GM12878 (cell line): ENCODE measurements at places on chromosomes 7 and 10.

- DNase-seq = no peak
Measured at GRCh38 chr7:23664122-23664521, 15.9 kb upstream of the FAM221A start.

GRCh38 chr7:80410081-80410480, 101.8 kb downstream of the GNAT3 start:
- DNase-seq = no peak

DNA sequence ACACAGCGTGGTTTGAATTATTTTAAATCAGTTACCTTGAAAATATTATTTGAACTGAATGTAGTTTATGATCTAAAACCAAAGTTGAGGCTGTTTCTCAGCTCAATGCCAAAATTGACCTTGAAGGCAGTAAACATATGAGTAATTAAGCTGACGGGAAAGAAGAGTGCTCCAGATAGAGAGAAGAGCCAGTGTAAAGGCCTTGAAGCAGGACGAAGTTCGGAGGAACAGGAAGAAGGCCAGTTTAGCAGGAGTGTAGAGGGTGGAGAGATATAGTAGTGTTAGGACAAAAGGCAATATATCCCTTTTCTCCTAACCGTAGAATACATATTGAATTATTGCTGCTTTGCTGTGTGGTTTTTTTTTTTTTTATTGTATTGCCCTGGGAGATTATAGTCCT, 63.2 kb downstream of the CYP51A1 start:
- DNase-seq = no peak

DNA sequence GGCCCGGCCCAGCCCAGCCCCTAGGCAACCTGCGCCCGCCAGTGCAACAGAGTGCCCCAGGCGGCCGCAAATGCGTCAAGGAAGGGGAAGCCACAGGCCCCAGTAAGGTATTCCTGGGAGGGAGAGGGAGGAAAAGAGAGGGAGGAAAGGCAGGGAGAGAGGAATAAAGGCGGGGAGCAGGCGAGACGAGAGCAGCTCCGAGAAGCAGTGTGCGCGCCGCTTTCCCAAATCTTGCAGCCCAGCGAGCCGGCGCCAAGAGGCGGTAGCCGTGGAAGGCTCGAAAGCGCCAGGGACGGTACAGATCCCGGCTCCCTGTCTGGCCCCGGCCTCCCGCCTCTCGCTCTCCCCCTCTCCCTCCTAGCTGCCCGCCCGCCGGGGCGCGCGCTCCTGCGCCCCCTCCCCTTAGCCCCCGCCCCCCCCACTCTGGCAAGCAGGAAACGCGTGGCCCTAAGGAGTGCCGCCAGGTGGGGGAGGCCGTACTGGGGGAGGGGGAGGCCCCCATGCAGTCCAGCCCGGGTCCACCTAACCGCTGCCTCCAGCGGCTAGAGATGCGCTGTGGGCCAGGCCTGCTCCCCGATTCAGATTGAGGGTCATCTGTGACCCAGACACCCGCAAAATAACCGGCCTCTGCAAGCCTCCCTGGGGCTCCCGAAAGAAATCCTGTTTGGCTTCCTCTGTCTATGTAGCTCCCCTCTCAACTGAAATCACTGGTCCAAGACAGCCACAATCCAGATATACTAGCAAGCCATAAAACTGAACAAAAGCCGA, 4.3 kb downstream of the HOXA10 start:
- DNase-seq = no peak

GRCh38 chr7:140501966-140502365, 22.7 kb upstream of the MKRN1 start:
- no peak for DNase-seq

DNA sequence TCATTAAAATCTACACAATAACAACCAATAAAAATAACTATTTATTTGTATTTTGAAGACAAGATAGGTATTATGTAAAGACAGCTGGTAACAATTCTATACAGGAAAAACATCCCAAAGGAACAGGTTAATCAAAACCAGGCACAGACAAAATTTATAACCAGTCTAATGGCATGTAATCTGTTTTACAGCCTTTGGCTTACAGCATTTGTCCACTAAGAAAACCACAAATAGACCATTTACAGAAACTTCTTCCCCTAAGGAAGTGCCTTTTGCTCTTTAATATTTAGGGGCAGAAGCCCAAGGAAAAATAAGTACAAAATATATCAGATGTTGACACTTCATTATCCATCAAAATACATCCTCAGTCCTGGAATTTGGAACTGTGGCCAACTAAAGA, 65.0 kb downstream of the SVIL start:
- DNase-seq = no peak

GRCh38 chr7:25727446-25727845, 424.6 kb upstream of the NFE2L3 start:
- DNase-seq = no peak

GRCh38 chr7:42071372-42072261, 165.4 kb downstream of the GLI3 start:
- no peak for DNase-seq

- no peak for DNase-seq
Measured at GRCh38 chr10:72472306-72472705, 117.6 kb upstream of the DNAJB12 start.

DNA sequence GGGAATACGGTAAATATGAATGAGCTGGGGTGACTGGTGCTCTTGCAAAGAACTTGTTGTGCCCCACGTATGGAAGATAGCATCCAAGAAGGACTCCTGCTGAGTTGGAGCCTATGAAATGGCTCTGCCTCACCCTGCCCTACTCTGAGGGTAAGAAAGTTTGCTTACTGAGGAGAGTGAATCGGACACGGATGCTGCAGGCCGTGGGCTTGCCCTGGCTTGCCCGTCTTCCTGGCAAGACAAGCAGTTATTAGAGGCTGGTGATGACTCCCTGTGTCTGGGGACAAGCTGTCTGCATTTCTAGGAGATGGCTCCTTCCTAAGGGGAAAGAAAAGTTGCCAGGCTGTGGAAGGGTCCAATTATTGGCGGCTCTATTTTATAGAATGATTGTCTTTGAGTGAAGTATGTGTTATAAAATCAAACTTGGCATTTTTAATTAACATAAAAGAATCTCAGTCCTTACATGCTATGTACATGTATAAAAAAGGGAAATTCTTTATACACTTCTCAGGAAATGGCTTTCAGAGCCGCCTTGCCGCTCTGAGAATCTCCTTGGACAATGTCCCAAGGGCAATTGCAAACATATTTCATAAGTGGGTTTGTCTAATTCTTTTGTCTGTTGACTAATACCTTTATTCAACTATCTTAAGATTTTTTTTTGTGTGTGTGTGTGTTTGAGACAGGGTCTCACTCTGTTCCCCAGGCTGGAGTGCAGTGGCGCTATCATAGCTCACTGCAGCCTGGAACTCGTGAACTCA, 64.6 kb downstream of the CYP26A1 start:
- DNase-seq = no peak

DNA sequence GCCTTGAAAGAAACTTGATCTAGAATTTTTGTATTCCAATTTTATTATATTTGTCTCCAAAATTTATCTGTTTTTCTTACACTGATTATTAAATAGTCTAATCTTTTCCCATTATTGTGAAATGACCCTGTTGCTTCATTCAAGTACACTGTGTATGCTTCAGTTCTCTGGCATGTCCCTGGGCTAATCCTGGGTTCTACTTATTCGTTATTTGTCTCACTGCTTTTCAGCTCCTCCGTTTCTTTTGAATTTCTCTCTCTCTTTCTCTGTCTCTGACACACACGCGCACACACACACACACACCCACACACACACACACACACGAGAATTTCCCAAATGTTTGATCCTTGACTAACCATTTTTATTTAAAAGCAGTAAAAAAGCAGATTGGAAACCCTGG, 768.6 kb downstream of the NRG3 start:
- no peak for DNase-seq

- no peak for DNase-seq
Measured at GRCh38 chr7:27211084-27211446, 11.2 kb upstream of the HOXA13 start.

GRCh38 chr10:49360271-49361177, 35.4 kb downstream of the DRGX start:
- DNase-seq = no peak

- no peak for DNase-seq
Measured at GRCh38 chr10:44161184-44161583, 223.7 kb downstream of the CXCL12 start.

DNA sequence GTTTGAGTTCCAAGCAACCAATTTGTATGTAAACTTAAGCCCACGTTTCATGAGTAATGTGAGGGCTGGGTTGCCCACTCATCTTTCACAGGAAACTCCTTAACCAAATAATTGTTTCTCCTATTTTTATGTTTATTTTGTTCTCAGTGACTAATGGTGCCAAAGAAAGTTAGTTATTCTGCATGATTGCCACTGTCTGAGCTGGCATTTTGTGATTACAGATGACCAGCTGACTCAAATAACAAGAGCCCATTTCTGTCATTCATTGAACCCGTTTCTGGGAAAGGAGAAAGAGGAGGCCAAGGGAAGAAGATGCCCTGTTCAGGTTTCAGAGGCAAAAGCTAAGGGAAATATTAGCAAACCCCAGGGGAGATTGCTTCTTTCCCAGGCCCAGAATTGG, 186.9 kb upstream of the MYO3A start:
- no peak for DNase-seq
